Stimulated activated CD8-positive, alpha-beta memory T cell treated with anti-CD3 and anti-CD28 coated beads, Interleukin-4, amount 100 ng/mL, for 4 hours (primary cell): ENCODE measurements at places on chromosomes 6 and 20.

DNA sequence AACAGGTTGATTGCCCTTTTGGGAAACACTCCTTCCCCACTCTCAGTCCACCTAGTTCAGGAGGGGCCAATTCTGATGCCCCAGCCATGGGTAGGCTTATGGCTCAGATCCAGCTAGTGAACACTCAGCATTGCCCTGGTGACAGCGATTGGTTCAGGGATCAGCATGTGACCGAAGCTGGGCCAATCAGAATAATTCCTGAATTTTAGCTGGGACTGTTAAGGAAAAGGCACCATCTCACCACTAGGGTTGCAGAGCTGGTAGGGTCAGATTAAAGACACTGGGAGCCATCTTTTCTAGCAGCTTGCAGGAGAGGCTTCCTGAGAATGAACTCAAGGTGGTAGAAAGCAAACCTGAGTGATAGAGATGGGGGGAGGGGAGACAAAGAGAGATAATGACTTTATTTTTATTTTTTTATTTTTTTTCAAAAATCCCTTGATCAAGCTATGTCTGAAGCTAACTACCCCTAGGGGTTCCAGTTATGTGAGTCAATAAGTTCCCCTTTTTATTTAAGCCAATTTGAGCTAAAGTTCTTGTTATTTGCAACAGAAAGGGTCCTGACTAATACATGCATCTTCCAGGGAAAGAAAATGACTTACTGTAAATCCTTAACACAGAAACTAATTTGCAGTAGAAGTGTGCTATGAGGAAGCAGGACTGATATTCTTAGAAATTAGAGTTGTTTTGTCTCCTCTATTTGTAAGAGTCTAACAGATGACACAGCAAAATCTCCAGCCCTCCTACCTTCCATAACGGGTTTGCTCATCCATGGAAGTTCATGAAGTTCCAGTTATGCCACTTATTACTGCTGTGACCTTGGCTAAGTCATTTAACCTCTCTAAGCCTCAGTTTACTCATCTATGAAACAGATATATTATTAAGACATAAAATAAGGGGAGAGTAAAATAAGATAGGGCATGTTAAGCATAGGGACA, 44.7 kb downstream of the EYA2 start:
- no peak for DNase-seq

DNA sequence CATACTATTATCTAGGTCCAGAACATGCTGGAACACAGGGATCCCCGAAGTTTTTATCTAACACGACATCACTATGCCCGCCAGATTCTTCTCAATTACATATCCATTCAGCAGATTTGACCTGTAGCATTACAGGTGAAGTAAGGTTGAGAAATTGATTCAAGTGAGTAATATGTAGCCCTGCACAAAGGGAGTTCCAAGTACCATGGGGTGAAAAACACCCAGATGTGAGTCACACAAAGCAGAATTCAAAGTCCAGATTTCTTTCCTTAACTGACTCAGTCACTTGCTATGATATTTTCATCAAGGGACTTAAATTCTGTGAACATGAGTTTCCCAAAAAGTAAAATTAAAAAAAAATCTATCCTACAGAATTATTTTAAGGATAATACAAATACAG, 655.4 kb upstream of the PTCHD4 start:
- DNase-seq: no peak

GRCh38 chr6:35993150-35993549, 31.3 kb downstream of the SLC26A8 start:
- no peak for DNase-seq

DNA sequence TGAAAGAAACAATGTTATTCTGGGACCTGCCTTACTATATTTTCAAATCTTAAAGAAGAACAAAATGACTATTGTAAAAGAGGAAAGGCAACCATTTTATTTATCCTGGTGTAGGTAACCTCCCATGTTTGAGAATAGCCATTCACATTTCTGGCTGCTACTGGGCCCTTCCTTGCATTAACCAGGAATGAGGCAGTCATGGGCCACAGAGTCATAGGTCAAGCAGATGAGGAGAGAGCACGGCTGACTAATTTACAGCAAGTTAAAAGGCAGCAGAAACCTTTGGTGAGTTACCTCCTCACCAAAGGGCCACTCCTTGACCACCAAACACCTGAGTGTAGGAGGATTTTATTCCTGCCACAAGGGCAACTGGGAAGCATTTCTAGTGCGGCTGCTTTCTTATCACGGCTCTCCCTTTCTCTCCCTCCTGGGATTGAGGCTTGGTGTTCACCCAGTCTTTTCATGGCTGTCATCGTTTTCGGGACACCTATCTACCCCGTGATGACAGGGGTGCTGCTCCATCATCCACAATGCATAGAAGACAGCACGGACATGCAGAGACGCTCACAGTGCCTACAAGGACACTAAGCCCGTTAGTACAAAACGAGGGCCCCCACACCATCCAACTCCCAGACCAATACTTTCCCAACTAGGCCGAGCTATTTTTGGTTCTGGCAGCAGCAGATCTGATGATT, 4.4 kb upstream of the LAMA4 start:
- DNase-seq: no peak

- no peak for DNase-seq
Observed at GRCh38 chr6:16754876-16755275, 6.4 kb downstream of the ATXN1 start.

GRCh38 chr20:59134182-59134581, 29.4 kb upstream of the ZNF831 start:
- no peak for DNase-seq

DNA sequence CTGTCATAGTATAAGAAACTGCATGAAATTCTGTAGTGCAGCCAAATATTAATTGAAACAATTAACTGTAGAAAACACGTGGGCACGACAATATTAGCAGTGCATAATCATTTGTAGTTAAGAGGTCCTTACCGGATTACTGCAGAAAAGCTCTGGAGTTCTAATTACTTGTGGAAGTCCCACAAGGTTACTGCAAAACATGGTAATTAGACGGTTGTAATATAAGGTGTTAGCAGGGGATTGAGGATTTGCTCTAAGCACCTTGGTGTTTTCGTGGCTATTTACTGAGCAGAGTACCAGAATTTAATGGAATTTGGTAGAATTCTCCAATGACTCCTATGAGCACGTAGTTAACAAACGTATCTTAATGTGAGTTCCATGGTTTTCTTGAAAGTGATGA, 473.6 kb upstream of the AGPAT4 start:
- DNase-seq: no peak

DNA sequence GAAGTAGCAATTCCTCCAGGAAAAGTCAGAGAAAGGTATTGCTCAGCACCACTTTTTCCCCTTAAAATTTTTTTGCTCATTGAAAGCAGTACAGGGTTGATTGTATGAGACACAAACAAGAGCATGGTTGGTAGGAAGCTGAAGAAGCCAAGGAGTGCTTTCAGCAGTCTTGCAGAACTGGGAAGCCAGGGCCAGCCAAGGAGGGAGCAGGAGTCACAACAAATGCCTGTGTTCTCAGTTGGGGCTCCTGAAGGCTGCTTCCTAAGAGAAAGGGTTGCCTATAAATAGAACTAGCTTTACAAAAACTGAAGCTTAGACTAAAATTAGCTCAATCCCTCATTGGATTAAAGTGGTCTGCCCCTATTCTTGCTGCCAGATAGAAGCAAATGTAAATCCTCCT, 3.3 kb upstream of the THEMIS start:
- DNase-seq: no peak

- no peak for DNase-seq
Observed at GRCh38 chr6:137933696-137934095, 66.6 kb downstream of the TNFAIP3 start.

DNA sequence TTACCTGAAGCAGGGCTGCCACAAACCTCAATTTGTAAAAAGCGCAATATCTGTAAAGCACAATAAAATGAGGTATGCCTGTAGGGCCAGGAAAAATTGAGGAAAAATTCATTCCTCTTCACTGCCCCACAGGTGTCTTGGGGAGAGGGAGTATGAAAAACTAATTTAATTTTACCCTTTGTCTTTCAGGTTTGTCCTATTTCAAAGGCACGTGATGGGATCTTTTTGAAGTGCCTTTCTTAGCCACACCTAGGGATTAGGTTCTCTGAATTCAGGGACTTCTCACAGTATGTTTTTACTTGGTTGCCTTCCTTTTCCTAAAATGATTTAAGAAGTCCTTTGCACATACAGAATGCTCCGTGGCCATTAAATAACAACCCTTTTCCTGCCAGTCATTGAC, 71.9 kb downstream of the NCOA3 start:
- no peak for DNase-seq
